ENCODE measurements at places on chromosomes 13 and 19. TPM values are rescaled to one million over a fixed set of nuclear protein-coding genes. Genes with fewer than 3 reads are reported as not detected.
A peak's percentile ranks its signal among the peaks of the same experiment; 100 is the strongest.

GRCh38 chr13:97327506-97328221 lies 105.5 kb downstream of the MBNL2 start:
- no peak for DNase-seq

DNA sequence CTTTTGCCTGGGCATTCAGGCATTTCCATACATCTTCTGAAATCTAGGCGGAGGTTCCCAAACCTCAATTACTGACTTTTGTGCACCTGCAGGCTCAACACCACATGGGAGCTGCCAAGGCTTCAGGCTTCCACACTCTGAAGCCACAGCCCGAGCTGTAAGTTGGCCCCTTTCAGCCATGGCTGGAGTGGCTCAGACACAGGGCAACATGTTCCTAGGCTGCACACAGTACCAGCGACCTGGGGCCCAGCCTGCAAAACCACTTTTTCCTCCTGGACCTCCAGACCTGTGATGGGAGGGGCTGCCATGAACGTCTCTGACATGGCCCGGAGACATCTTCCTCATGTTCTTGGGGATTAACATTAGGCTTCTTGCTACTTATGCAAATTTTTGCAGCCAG lies 1558.2 kb upstream of the PCDH20 start:
- DNase-seq: no peak

DNA sequence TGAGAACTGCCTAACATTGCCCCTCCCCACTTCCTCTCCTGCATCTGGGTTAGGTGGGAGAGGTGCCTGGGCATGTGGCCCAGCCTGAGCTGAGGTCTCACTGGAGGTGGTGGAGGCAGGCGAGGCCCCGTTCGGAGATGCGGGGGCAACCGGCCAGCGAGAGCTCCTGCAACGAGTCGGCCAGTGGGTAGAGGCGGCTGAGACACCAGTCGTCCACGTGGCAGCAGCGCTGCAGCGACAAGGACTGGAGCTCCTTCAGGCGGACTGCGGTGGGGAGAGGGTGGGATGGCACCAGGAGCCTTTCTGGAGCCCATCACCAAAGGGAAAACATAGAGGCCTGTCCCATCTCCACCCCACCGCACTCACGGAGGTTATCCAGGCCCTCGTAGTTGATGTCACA lies 6.0 kb upstream of the B3GNT8 start:
- DNase-seq: no peak

DNA sequence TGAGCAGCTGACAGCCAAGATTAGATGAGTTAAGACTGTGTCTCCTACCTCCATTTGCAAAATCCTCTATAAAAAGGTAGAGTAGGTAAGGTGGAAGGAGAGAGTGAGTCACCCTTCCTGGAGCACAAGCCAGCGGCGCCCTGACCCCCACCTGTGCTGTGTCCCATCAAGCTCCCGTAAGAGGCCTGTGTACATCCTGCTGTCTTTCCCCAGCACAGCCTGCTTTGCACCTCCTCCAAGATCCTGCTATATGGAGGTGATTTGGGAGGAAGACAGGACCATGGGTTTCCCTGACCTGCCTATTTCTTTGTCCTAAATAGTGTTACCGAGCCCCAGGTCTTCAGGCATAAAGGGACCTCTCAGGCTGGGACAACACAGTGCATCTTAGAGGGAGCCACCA lies 62.3 kb upstream of the UQCRFS1 start:
- no peak for DNase-seq

DNA sequence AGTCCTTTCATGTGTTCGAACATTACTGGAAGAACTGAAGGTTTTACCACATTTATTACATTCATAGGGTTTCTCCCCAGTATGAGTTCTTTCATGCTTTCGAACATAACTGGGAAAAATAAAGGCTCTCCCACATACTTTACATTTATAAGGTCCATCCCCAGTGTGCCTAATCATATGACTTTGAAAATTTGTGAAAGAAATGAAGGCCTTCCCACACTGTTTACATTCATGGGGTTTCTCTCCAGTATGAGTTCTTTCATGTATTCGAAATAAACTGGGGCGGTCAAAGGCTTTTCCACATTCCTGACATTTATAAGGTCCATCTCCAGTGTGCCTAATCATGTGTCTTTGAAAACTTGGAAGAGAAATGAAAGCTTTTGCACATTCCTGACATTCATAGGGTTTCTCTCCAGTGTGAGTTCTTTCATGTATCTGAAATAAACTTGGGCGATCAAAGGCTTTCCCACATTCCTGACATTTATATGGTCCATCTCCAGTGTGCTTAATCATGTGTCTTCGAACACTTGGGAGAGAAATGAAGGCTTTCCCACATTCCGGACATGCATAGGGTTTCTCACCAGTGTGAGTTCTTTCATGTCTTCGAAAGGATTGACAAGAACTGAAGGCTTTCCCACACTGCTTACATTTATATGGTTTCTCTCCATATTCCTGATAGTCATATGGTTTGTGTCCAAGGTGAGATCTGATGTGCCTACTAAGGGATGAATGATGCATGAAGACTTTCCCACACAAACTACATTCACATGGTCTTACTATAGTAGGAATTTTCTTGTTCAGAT lies 24.0 kb downstream of the ZNF564 start:
- DNase-seq: no peak

GRCh38 chr19:1970806-1971502 lies 30.0 kb downstream of the CSNK1G2 start:
- DNase-seq: no peak

- DNase-seq: no peak
Observed at GRCh38 chr19:48578891-48579290, 26.9 kb downstream of the SULT2B1 start.

DNA sequence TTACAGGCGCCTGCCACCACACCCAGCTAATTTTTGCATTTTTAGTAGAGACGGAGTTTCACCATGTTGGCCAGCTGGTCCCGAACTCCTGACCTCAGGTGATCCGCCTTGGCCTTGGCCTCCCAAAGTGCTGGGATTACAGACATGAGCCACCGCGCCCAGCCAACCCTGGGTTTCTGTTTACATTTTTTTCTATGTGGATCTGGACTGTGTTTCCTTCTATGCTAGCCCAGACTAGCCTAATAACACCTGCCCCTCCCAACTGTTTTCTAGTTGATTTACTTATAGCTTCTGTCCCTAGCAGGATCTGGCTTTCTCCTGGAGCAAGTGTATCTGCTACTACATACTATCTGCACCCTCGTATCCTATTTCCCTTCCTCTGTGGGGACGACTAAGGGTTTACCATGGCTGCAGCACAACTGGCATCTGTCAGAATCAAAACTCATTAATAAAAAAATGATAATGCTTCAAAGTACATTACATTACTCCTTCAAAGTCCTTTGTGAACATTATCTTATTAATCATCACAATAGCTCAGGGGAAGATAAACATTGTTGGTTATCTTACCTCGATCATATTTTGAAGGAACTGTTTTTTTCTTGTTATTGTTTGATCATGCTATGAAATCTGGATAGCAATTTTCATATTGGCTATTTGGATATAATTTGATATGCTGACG lies 228.3 kb downstream of the KLF5 start:
- no peak for DNase-seq

GRCh38 chr13:79998381-79998880 lies 342.5 kb downstream of the SPRY2 start:
- DNase-seq: peak; percentile 45

DNA sequence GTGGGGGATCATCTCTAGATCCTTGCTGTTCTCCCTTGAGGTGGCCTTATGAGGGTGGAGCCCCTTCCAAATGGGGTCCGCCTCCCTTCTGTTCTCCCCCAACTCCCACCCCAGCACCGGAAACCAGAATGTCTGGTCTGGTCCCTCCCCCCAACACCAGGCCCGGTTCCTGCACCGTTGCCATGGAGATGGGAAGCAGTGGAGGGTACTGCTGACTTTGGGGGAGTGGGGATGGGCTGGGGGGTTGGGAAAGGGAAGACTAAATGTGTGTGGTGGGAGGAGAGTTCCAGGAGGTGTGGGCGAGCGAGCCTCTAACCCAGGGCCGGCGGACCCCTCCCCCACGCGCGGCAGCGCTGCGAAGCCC lies 1.7 kb downstream of the SHANK1 start:
- no peak for DNase-seq

GRCh38 chr19:18141031-18141430 lies 11.9 kb upstream of the PIK3R2 start:
- DNase-seq: no peak

DNA sequence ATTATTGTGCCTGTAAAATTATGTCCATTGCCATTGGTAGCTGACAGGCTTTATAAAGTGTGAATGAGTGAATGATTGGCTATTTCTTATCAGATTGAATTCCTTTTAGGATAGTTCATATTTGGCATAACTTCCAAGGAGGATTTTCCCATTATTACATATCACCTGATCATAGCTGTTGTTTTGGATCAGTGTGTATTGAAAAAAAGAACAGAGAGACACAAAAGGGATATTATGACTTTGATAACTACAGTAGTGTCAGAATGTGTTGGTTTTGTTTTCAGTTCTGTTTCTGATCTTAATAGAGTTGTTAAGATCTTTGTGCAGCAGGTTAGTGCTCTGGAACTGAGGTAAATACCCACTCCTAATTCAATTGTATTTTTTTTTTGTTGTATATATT lies 103.8 kb downstream of the LRCH1 start:
- DNase-seq: no peak

DNA sequence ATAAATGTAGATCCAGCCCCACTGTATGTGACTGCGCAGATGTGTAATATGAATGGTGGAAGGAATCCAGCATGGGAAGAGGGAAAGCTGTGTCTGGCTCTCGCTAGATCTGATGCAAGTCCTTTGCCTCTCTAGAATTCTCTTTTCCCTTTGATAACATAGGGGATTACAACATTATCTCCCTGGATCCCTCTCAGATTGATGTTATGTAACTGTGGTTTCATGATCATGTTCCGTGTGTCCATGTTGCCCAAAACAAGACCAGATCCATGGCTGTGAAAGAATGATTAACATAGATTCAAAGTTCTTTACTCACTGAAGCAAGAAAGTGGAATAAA lies 184.0 kb upstream of the UBL3 start:
- DNase-seq: peak; percentile 40

DNA sequence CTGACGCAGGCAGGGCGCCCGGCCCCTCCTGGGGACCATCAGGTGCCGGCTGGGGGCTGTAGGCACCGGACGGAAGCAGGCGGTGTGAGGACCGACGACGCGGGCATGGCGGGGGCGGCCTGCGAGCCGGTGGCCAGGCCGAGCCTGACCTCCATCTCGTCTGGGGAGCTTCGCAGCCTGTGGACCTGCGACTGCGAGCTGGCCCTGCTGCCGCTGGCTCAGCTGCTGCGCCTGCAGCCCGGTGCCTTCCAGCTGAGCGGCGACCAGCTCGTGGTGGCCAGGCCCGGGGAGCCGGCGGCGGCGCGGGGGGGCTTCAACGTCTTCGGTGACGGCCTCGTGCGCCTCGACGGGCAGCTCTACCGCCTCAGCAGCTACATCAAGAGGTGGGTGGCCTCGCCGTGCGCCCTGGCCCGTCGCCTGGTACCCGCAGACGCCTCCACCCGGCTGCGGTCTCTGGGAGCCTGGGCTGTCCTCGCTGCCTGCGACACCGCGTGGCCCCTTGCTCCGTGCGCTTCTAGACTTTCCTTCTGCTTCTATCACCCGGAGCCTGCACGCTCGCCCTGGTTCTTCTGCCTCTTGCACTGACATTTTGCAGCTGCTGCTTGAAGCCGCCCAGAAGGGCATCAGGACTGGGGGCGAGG lies 460 bp downstream of the MEDAG start:
- DNase-seq: no peak

GRCh38 chr19:38653028-38653571 lies 5.7 kb downstream of the ACTN4 start:
- DNase-seq: no peak

- DNase-seq: no peak
Observed at GRCh38 chr19:35128398-35129057, 6.3 kb downstream of the LGI4 start.

DNA sequence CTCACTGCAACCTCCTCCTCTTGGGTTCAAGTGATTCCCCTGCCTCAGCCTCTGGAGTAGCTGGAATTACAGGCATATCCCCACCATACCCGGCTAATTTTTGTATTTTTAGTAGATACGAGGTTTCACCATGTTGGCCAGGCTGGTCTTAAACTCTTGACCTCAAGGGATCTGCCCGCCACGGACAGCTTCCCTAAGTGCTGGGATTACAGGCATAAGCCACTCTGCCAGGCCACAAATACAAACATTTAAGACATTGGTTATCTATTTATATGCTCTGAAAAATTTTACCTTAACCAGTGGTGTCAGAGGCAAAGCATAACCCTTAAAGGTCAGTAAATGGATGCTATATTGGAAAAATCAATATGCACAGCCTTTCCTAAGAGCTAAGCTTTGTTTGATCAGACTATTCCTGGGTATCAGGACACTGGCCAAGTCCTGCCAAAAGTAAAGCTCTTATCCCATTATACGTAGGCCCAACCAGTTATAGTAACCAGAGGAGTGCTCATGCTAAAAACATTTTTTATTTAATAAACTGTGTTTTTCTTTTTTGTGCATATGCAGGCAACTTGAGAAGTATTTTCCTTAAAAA lies 56.4 kb upstream of the STARD13 start:
- DNase-seq: no peak

DNA sequence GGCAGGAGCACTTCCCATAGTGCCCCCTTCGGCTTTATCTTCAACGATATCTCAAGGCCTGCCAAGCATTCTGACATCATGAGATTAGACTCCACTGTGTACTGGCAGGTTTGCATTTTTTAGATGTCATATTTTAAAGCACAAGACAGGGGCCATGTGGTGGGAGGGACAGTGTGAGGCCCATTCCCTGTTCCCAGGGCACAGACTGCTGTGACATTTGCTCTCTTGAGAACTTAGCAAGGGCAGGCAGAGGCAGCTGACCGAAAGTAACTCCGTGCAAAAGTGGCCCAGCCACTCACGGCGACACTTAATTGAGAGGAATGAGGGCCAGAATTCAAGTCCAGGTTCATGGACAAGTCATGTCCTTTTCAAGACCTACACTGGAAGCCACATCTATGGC lies 201.8 kb downstream of the COL4A1 start:
- no peak for DNase-seq

GRCh38 chr13:50129081-50129705 lies 113.9 kb downstream of the KCNRG start:
- DNase-seq: no peak

- DNase-seq: no peak
Observed at GRCh38 chr19:38650172-38650775, 2.8 kb downstream of the ACTN4 start.

- DNase-seq: no peak
Observed at GRCh38 chr19:39206122-39206521, 2.1 kb upstream of the SYCN start.

ATXN8OS gene
- 0.46 TPM for polyA plus RNA-seq

ERFL gene
- polyA plus RNA-seq: 0.22 TPM

PSG5 gene
- 0.18 TPM for polyA plus RNA-seq

C5AR2 gene
- 0.57 TPM for polyA plus RNA-seq

CDX2 gene
- not detected for polyA plus RNA-seq

PSG6 gene
- not detected for polyA plus RNA-seq

C1QTNF9 gene
- 8.7 TPM for polyA plus RNA-seq
